CD4-positive, CD25-positive, alpha-beta regulatory T cell (primary cell): ENCODE measurements at places on chromosomes 4 and X. TPM values are rescaled to one million over a fixed set of nuclear protein-coding genes. Genes with fewer than 3 reads are reported as not detected.

- H3K27me3 ChIP-seq = no peaks in the 10 kb centered on the region
- DNase-seq = no peak
- no peak overlapping the region for H3K27ac ChIP-seq
- no peaks in the 10 kb centered on the region for H3K4me1 ChIP-seq
Measured at GRCh38 chr4:100081491-100081890, 108.8 kb downstream of the DDIT4L start.

C4orf46 gene
- 6.9 TPM for total RNA-seq

DNA sequence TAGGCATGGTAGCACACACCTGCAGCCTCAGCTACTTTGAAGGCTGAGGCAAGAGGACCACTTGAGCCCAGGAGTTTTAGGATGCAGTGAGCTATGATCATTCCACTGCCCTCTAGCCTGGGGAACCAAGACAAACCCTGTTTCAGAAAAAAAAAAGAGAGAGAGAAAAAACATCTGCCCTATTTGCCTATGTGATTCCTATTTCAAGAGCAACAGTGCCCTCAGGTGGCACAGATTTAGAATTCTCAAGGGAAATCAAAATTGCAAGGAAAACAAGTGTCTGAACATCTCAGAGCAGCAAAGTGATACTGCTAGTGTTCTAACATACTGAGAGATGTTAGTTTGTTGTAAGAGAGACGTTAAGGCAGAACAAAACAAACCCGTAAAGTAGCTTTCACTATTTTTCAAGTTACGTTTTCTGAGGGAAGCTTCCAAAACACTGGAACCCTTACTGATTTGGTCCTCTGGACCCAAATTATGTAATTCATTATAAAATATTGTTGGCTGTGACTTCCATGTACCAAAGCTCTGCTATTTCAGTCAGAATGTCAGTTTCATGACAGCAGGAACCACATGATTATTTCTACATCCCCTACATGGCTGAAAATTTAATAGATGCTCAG lies 7.9 kb downstream of the BDH2 start:
- peak overlapping the region; percentile 51 for H3K4me3 ChIP-seq
- H3K27me3 ChIP-seq = no peaks in the 10 kb centered on the region
- peak; percentile 21 for DNase-seq
- no peak overlapping the region for H3K27ac ChIP-seq
- no peaks in the 10 kb centered on the region for H3K4me1 ChIP-seq

DNA sequence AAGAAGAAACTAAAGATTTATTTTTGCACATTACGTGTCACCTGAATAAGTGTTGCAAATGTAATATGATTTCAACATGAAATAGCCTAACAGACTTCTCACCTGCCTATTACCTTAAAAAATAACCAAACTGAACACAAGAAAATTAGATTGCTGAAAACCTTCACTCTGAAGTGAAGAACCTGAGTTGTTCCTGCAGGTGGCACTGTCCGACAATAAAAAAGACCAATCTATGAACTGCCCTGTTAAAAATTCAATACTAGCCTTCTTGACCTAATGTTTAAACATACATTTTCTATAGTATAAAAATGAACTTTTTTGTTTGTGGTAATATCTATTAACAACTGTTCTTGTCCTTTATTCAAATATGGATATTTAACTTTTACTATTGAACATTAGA lies 69.2 kb upstream of the PNPLA4 start:
- no peak overlapping the region for H3K4me3 ChIP-seq
- no peaks in the 10 kb centered on the region for H3K4me1 ChIP-seq
- no peaks in the 10 kb centered on the region for H3K27me3 ChIP-seq
- peak; percentile 1 for DNase-seq
- no peak overlapping the region for H3K27ac ChIP-seq

DNA sequence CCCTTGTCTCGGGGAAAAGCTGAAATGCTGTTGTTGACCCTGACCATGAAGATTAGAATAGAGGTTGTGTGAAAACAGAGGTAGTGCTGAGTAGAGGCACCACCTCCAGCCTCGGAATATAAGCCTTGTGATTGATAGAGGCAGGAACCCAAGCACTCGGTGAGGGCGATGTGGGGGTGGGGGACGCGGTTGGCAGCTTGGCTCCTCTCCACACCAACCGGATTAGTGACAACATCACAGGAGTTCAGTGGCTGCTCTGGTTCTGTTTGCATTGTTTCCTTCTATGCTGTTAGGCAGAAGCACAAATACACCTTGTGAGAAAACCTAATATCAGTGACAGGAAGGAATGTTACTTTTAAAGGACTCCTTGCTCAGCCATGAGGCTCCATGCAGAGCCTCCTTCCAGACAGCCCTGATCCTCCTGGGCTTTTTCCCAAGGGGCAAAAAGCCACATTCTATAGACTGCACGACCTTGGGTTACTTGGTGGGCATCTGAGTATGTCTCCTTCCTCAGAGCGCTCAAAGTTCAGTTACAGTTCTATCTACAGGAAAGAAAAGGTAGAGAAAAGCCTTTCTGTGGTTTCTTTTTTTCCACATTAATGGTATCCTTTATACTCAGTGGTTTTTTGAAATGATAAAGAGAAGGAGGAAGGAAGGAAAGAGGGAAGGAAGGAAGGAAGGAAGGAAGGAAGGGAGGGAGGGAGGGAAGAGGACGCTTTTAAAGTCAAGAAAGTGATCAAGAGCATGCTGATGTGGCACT lies 150.4 kb upstream of the NOCT start:
- DNase-seq = no peak
- H3K27me3 ChIP-seq = no peaks in the 10 kb centered on the region
- H3K36me3 ChIP-seq = no peaks in the 10 kb centered on the region
- no peak overlapping the region for H3K27ac ChIP-seq
- no peaks in the 10 kb centered on the region for H3K4me1 ChIP-seq

RTL3 gene
- not detected for total RNA-seq

LDOC1 gene
- total RNA-seq = 2.5 TPM

GSPT2 gene
- total RNA-seq = 5.4 TPM

- no peaks in the 10 kb centered on the region for H3K36me3 ChIP-seq
- no peak overlapping the region for H3K27ac ChIP-seq
- H3K27me3 ChIP-seq = peaks cover 7% of the 10 kb centered on the region
- peaks cover 16% of the 10 kb centered on the region for H3K4me1 ChIP-seq
- peak overlapping the region; percentile 32 for H3K4me3 ChIP-seq
Measured at GRCh38 chr4:95549246-95550114, 707 bp upstream of the UNC5C start.

GRCh38 chr4:155593793-155594192 lies 72.9 kb upstream of the GUCY1A1 start:
- H3K27ac ChIP-seq = no peak overlapping the region
- H3K4me3 ChIP-seq = no peak overlapping the region
- H3K36me3 ChIP-seq = no peaks in the 10 kb centered on the region
- DNase-seq = no peak
- no peaks in the 10 kb centered on the region for H3K4me1 ChIP-seq
- H3K27me3 ChIP-seq = no peaks in the 10 kb centered on the region

VCX gene
- not detected for total RNA-seq

- H3K4me3 ChIP-seq = no peak overlapping the region
- H3K4me1 ChIP-seq = no peaks in the 10 kb centered on the region
- H3K27me3 ChIP-seq = no peaks in the 10 kb centered on the region
- peaks cover 7% of the 10 kb centered on the region for H3K36me3 ChIP-seq
- no peak for DNase-seq
Measured at GRCh38 chr4:146292508-146292907, 78.2 kb downstream of the REELD1 start.

DNA sequence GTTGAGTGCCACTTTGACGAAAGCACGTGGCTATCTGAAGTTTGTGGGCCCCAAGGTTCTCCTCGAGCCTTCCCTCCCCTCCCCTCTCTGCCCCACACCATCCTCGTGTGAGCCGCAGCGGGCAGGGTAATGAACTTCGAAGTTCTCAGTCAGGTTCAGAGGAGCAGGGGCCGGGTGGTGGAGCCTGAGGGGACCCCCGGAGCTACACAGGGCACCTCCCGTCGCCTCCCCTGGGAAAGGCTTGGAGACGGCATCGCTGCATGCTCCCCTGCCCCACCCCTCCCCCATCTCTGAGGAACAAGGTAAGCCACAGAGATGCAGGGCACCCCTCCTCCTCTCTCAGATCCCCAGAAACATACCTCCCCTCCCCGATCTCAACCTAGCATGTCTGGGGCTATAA lies 2.8 kb upstream of the NKX1-1 start:
- H3K27ac ChIP-seq = no peak overlapping the region
- DNase-seq = no peak
- H3K27me3 ChIP-seq = peaks cover 7% of the 10 kb centered on the region
- no peaks in the 10 kb centered on the region for H3K36me3 ChIP-seq
- no peak overlapping the region for H3K4me3 ChIP-seq

GRCh38 chr4:1588306-1588705 lies 95.8 kb downstream of the FAM53A start:
- DNase-seq = no peak
- H3K4me3 ChIP-seq = no peak overlapping the region
- H3K4me1 ChIP-seq = no peaks in the 10 kb centered on the region
- peaks cover 11% of the 10 kb centered on the region for H3K27me3 ChIP-seq
- H3K36me3 ChIP-seq = no peaks in the 10 kb centered on the region

- no peaks in the 10 kb centered on the region for H3K4me1 ChIP-seq
- H3K4me3 ChIP-seq = no peak overlapping the region
- no peaks in the 10 kb centered on the region for H3K27me3 ChIP-seq
Measured at GRCh38 chrX:24702362-24703184, 8.9 kb downstream of the POLA1 start.

GRCh38 chrX:1486749-1487361 lies 34.1 kb upstream of the ASMTL start:
- no peaks in the 10 kb centered on the region for H3K27me3 ChIP-seq
- no peak overlapping the region for H3K4me3 ChIP-seq
- H3K36me3 ChIP-seq = peaks cover 47% of the 10 kb centered on the region
- DNase-seq = no peak
- H3K27ac ChIP-seq = no peak overlapping the region

DNA sequence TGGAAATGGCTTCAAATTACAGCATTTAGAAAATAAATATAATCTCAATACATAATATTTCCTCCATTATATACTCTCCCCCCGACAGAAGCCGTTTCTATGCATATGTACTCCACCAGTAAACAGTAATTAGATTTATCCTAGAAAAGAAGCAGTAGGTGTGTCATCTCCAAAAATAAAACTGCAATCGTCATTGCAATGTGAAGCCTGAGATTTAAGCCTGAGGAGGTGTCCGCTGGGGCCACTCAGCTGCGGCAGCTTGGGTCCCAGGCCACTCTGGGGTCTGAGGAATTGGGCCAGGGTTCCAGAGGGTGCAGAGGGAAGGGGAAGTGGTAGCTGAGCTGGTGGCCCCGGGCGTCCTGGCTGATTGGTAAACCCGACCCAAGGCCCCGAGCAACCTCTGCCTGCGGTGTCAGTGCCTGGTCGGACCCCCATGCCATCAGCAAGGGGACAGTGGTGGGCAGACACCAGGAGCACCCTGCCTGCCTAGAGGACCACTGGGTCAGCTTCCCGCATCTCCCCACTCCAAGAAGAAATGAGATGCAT lies 7.8 kb upstream of the MXD4 start:
- H3K27ac ChIP-seq = no peak overlapping the region
- peaks cover 2% of the 10 kb centered on the region for H3K36me3 ChIP-seq
- H3K4me3 ChIP-seq = no peak overlapping the region
- no peak for DNase-seq

- no peaks in the 10 kb centered on the region for H3K36me3 ChIP-seq
- no peak overlapping the region for H3K4me3 ChIP-seq
- peak; percentile 1 for DNase-seq
Measured at GRCh38 chrX:45621376-45622041, 420.8 kb upstream of the DIPK2B start.

MAGEB10 gene
- total RNA-seq = not detected

DNA sequence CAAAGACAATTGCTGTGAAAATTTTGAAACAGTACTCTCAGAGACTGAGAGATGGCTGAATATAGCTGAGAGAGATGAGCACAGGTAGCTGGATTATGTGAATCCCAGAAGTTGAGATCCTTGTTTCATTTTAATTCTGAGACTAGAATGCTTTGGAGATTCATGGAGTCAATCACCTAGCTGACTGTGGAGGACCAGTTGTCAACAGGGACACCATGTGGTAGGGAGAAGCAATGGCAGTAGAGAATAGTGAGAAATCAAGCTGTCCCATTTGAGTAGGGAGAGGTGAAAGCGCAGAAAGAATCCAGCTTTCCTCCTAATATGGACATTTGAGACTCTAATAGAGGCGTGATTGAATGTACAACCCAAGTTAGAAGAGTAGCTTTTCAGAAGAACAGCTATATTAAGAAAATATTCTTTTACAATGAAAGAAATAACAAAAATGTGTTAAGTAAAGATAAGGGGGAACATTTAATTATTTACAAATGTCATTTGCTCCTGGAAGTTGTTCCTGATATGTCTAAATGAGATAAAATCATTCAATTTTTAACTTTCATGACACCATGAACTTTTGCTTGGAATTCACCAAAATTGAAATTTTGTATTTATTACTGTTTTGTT lies 30.3 kb upstream of the GLRB start:
- no peak overlapping the region for H3K4me3 ChIP-seq
- no peaks in the 10 kb centered on the region for H3K4me1 ChIP-seq
- H3K27me3 ChIP-seq = no peaks in the 10 kb centered on the region
- H3K36me3 ChIP-seq = no peaks in the 10 kb centered on the region
- DNase-seq = no peak
- no peak overlapping the region for H3K27ac ChIP-seq
